ENCODE measurements at places on chromosomes 12 and 14.

- peak; percentile 90 for DNase-seq
Measured at GRCh38 chr14:99793213-99794150, at the start of gene EML1. TSS of gene EML1 (plus strand) at chr14:99793413. CDS start at chr14:99793477, 64 bp downstream.

DNA sequence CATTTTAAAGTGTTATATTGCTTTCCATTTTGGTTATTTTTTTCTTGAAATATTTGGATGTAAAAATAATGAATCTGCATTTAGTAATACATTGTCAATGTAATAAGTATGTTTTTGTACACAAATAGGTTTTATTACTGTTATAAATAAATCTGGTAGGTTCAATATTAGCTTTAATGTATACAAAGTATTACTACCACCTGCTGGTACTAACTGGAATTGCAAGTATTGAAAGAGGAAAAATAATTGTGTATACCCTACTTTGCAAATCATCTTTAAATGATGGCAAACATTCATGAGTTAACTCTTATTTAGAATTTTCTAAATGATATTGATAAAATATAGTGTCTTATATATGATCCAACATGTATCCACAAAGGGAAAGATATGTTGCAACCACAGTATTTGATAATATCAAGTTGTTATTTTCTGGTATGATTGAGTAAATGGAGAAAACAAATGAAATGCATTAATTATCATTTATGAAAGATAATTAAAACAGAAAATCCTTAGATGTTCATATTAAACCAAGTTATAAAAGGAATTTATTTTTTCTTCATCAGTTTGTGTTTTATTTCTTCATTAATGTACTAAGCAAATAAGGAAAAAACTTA, 3.2 kb downstream of the OR4K2 start:
- peak; percentile 50 for DNase-seq

DNA sequence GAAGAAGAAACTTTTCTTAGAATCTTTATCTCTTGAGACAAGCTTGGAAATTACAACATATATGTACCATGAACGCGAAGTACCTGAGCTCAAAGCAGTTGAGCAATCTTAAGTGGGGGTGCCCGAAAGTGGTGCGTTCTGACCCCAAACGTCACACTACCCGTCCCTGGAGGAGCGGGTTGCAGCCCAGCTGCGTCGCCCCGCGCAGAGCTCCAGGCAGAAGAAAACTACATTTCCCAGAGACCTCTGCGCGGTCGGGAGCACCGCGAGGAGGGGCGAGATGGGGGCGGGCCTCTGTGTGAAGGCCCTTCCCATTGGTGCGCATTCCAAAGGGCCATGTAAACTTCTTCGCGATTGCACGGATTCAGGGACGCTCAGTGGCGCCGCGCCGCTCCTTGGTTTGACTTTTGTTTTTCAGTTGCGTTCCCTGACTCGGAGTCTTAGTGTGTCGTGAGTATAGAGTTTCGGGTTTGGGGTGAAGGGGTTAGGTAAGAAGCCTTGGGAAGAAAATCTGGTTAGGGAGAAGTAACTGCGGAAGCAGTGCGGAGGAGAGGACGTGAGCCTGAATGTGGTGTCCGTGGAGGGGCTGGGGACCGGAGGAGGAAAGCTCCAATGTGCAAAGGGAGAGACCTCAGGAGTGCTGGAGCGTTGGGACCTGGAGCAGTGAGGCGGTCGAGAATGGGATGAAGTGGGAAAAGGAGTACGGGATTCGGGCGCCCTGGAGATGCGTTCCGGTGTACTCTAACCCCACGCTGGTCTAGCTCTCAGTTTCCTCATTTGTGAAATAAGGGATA, at the start of gene CCDC77:
TSS of gene CCDC77 (plus strand) at position 410 of the 794 bp plus-strand sequence. CDS start 7,740 bp downstream, outside the sequence.
- peak; percentile 92 for DNase-seq

GRCh38 chr14:95402176-95402575, 82.5 kb upstream of the CLMN start:
- DNase-seq, result peak; percentile 23

DNA sequence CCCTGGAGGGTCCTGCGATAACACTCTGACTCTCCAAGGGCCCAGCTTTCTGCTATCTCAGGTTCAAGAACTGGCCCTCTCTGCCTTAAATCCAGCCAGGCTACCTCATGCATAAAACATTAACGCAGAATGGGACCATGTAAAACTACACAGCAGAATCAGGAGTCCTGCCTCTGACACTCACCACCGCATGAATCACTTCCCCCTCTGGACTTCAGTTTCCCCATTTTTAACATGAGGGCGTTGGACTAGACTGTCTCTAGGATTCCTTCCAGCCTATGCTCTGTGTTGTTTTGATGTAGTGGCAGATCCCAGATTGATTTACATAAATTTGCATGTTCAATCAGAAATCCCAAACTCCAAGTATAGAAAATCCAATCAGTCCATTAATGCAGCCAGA, 3.3 kb downstream of the NCKAP5L start:
- DNase-seq, result peak; percentile 23

DNA sequence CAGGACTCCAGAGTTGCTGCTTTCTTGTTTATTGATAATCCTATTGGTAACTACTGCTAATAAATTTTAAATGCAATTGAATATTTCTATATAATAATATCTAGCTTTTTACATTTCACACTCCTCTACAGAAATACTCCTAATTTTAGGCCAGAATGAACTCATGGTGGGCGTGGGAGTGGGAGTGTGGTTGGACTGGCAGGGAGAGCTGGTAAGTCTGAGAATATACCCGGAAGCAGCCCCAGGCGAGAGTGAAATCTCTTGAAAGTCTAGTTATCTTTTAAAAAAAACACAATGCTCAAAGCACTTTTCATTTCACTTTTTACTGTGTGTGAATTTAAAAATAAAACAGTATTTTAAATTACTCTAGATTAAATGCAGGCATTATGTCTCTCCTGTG, 4.7 kb downstream of the TMEM263 start:
- no peak for DNase-seq

DNA sequence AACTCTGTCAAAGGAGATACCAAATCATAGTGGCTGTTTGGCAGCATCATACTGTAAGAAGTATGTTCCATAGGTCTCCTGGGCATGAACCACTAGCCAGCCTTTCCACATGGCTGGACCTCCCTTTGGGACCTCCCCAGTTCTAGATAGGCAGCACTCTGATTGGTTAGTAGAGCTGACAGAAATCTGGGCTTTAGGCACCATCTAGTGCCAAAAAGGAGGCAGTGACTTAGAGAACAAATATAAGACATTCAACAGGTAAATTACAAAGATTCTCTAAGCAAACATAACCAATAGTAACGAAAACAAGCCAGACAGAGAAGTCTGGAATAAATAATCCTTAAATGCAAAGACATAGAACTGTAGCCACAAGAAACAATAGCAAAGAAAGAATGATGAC, 148.0 kb upstream of the PDE3A start:
- DNase-seq, result peak; percentile 48

- no peak for DNase-seq
Measured at GRCh38 chr14:33987565-33988080, 36.7 kb upstream of the EGLN3 start.

DNA sequence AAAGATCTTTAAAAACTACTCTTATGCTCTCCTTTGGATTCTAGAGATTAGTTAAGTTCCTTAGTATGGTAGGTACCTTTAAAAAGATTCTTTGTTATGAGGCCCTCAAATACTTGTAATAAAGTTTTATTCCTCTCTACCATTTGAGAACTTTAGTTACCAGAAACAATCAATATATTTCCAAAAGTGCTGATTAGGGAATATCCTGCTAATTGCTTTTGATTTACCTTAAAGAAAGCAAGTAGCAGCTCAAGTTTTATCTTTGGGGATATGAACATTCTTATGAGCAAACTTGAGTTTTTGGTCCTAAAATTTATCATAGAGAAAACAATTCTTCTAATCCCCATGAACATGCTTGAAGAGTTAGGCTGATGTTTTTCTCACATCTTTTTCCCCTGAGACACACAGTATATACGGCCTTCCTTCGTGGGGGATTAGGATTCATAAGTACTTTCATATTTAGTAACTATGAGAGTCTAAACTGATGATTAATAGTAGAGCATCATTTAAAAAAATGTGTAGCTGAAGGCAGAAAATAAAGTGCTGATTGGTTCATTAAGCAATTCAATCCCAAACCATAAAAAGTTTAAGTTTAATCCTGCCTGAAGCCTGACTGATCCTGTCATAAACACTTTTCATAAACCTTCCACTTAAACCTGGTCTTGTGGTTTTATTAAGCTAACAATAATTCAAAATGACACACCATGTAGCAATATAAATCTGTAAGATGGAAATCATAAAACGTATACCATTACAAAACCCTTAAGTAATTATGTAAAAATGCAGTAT, 380.5 kb upstream of the FBXO33 start:
- no peak for DNase-seq

- no peak for DNase-seq
Measured at GRCh38 chr12:88801227-88802095, 221.2 kb upstream of the KITLG start.

DNA sequence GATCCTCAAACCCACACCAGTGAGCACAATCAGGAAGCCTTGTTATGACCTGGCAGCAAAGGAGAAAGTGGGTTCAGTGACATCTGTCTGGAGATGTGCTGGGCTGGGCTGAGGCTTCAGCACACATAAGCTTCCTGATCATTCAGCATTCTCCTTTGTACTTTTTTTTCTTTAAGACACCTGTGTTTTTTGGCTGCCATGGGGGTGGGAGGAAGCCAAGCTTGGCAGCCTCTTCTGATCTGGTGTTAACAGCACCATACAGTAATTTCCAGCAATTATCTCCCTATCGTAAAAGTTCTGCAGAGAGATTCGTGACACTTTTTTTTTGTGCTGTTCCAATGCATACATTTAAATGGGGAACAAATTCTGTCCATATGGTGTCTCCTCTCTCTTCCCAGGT, 38.9 kb upstream of the RASSF3 start:
- DNase-seq, result no peak

- DNase-seq, result no peak
Measured at GRCh38 chr12:130764073-130764472, 48.0 kb upstream of the RIMBP2 start.

- peak; percentile 27 for DNase-seq
Measured at GRCh38 chr12:109719123-109720022, 5.7 kb downstream of the FAM222A start.

GRCh38 chr12:93380480-93381121, 2.9 kb downstream of the NUDT4 start:
- DNase-seq, result peak; percentile 32

DNA sequence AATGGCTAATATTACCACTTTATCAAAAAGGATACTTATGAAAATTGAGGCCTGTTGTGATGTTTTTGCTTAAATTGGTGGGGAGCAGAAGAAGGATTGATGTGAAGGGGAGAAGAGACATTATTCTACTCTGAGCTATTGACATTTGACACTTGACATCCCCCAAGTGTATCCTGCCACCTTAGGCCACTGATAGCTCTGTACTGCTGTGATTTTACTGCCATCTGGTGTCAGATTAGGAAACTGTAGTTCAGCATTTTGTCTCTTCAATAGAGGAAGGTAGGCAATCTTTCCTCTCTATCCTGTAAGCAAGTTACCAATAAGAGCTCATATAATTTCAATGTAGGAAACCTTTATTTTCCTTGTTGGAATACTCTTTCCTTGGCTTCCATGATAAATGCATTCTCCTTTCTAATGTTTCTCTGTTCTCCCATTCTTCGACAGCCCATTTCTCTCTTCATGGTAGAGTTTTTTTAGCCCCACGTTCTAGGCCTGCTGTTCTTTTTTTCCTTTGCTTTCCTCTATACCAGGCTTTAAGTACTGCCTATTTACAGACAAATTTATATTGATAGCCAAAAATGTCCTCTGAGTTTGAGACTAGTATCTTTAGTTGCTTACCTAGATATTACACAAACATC, 46.3 kb downstream of the PPHLN1 start:
- DNase-seq, result peak; percentile 62

DNA sequence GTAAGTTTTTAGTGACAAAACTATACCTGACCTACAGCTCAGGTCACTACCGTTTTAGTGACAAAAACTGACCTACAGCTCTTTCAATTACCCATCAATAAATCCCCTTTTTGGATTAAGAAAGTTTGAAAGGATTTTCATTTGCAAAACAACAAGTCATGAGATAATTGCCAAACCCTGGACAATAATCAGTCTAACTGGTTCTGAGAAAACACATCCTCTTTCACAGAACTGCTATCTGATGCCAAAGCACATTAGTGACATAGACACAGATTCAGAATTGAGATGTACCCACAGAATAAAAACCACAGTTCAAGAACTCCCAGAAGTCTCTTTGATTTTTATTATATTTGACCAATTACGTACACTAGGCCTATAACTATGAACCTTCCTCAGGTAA, 126.0 kb upstream of the COCH start:
- DNase-seq, result no peak

GRCh38 chr14:70714055-70714550, 72.4 kb downstream of the TTC9 start:
- DNase-seq, result peak; percentile 71

- DNase-seq, result peak; percentile 41
Measured at GRCh38 chr12:114625294-114625851, 58.6 kb downstream of the TBX3 start.

DNA sequence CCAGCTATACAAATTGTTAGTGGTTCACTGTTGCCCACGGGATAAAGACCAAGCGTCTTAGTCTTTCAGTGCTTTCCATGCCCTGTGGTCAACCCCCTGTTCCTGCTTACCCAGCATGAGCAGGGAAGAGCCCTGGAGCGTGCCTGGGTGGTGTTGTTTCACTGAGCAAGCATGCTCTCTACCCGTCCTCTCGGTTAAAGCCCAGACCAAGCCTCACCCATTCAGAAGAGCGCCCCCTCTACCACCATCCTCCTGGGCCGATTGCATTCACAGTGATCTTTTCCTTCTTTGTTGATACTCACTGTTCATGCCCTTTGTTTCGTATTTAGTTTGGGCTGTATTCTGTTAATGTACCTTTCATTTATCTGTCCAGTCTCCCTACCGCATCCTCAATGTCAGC, 25.1 kb downstream of the DYRK4 start:
- no peak for DNase-seq

DNA sequence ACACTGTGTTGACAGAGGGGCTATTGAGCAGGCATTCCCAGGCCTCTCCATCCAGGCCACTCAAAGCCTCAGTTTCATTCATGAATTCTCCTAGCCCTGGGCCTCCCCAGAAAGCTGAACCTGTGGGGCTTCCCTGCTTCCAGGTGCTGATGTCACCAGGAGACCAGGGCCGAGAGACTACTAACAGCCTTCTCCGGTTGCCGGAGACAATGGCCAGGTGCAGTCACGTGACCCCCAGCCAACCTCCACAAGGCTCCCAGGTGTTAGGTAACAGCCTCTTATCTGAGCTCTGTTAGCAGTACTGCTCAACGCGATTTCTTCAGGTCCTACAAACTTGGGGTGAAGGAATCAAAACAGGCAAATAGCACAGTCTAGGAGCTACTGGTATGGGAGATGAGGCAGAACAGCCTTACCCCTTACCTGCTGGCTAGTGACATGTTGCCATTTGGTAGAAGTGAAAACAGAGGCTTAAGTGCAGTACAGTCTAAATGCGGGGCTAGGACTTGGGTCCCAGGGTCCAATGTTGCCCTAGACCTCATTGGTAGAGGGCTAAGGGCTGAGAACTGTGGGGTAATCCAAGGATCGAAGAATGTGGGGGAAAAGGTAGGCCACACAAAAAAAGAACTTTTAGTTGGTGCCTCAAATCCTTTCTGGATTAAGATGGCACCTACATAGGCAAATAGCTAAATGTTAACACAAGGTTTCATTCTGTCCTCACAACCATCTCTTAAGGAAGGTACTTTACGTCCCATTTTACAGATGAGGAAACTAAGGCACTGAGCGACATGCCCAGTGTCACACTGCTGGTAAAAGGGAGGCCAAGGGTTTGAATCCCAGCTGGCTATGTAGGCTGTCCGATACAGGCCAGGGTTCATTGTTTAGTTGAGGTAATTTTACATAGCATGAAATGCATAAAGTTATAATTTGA, 3.8 kb downstream of the CCDC88C start:
- peak; percentile 13 for DNase-seq

GRCh38 chr12:64010069-64010686, 165.7 kb downstream of the SRGAP1 start:
- peak; percentile 97 for DNase-seq

- peak; percentile 34 for DNase-seq
Measured at GRCh38 chr12:84329938-84330337, 582.7 kb downstream of the SLC6A15 start.

Measured in kidney tubule cell (primary cell).